T-helper 17 cell (primary cell): ENCODE measurements at places on chromosomes 3 and 15.

- DNase-seq = no peak
Measured at GRCh38 chr3:111737706-111738086, 121.4 kb upstream of the PHLDB2 start.

DNA sequence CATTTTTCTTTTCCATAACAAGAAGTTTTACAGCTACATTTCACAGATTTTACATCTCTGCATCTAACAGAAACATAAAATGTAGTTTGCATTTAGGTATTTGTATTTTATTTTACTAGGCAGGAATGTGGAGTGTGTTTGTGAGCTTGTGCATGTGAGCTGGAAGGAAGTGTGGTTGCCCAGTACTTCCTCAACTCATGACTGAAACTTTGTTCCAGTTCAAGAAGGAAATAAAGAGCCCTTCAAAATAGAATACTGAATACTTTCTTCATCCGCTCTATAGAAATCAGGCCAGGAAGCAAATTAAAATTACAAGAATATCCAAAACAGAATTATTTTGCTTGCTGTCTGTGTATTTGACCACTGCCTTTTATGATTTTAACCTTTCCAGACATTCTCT, 81.3 kb downstream of the CHL1 start:
- DNase-seq = no peak

DNA sequence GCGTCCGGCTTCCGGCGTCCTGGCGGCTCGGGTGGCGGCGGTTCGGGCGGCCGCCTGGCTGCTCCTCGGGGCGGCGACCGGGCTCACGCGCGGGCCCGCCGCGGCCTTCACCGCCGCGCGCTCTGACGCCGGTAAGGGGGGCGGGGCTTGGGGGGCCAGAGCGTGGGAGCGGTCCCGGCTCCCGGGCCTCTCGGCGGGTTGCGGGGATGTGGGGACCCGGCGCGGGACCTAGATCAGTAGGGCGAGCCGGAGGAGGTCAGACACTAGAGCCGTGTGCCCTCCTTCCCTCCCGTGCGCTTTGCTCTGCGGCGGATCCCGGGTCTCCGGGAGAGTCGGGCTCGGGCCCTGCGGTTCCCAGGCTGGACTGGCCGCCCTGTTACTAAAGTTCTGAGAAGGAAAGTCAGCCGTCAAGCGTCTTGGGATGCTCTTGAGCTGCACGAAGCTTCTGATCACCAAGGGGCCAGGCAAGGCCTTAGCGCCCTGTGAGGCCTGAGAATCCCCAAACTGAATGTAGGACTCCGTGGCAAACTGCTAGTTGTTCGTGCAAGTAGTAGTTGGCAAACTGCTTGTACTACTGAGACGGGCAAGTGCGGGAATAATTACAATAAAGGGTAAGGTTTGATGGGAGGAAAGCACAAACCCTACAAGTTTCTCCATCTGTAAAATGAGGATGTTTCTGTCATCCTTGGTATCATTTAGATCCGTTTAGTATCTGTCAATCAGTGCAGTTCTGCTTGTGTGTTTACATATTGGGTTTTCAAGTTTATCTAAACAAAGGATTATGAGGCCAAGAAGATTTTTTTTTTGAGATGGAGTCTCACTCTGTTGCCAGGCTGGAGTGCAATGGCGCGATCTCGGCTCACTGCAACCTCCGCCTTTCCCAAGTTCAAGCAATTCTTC, 587 bp downstream of the PIGX start:
- peak; percentile 74 for DNase-seq

GRCh38 chr3:131348911-131349310, 32.7 kb upstream of the NUDT16 start:
- no peak for DNase-seq

DNA sequence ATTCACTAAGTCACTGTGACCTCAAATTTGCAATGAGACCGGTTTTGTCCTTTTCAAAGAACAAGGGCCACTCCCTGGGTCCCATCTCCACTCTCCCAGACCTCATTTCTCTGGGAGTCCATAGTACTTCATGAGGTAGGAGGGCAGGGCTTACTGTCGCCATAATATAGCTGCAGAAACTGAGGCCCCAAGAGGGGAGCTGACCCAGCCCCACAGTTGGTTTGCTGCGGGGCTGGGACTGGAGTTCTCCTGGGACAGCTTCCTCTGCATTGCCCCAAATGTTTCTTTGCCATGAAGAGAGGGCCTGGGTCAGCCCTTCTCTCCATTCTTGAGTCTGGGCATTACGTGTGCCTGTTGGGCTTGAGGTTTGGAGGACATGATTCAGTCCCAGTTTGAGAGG, 60.1 kb downstream of the ITGA11 start:
- DNase-seq = no peak

DNA sequence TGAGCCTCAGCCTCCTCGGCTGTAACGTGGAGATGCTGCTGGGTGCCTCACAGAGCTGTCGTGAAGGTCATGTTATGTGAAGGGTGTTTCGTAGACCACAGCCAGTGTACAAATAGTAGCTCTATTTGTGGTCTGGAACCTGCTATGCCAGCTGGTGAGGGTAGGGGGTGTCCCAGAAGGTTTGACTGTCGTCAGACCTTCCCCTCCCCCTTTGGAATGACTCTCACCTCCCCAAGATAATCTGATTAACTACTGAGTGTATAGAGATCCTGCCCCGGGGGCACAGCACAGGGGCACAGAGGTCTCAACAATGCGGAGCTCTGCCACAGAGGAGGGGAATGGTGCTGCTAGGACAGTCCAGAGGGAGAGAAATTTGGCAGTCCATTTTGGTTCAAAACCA, 20.5 kb downstream of the FGD5 start:
- DNase-seq = no peak

DNA sequence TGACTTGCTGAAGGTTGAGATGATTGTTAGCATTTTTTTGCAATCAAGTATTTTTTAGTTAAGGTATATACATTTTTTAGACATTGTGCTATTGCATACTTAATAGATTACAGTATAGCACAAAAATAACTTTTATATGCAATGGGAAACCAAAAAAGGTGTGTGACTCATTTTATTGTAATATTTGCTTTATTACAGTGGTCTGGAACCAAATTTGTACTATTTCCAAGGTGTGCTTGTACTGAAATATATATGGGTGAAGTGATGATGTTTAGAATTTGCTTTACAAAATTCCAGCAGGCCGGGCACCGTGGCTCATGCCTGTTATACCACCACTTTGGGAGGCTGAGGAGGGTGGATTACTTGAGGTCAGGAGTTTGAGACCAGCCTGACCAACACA, 29.1 kb upstream of the TBC1D23 start:
- no peak for DNase-seq

- no peak for DNase-seq
Measured at GRCh38 chr15:39145854-39146625, 434.8 kb upstream of the THBS1 start.

DNA sequence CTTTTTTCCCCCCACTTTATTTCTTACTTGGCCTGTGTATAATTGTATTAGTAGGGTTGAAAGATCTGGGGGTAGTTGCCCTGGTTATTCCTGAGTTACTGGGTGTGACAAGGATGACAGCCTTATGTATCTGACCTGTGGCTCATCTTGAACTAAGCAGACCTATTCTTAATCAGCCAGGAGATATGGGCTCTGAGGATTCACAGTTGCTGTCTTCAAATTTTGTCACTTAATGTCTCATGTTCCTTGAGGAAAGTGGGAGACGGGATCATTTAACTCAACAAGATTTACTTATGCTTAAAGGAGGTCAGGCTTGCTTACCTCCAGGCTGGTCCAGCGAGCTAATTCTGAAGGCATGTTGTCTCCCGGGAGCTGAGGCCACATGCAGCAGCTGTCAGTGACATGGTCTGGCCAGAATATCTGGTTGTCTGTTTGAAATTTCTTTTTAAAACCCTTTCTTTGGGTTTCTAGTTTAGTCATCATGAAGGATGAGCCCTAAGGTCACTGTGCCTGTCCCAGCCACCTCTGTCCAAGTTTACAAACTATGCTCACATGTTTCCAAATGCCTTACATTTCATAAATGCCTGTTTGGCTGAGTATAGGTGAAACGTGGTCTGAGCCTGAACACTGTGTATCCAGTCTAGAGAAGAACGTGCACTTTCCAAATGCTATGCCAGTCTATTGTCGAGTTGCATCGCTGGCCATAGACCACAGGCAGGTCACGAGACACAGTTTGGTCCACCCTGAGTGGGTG, 26.8 kb downstream of the LRTM1 start:
- no peak for DNase-seq

DNA sequence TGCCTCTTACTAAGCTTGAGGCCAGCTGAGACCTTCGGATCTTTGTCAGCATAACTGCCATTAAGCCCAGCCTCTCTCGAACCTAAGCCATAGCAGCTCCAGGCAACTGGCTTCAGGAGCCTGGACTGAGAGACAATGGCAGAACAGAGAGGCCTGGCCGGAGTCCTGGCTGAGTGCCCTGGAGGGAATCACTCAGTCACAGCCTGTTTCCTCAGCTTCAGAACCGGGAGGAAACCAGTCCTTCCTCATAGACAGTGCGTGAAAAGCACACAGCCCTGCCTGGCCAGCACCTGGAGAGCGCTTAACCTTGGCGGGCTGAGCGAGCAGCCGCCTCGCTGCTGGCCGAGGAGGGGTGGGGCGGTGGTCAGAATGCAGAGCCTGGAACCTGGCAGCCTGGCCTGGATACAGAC, 21.6 kb downstream of the RNU5B-1 start:
- no peak for DNase-seq

GRCh38 chr3:152671446-152672319, 163.2 kb upstream of the P2RY1 start:
- no peak for DNase-seq

GRCh38 chr15:94602754-94603470, 371.6 kb downstream of the MCTP2 start:
- DNase-seq = no peak

DNA sequence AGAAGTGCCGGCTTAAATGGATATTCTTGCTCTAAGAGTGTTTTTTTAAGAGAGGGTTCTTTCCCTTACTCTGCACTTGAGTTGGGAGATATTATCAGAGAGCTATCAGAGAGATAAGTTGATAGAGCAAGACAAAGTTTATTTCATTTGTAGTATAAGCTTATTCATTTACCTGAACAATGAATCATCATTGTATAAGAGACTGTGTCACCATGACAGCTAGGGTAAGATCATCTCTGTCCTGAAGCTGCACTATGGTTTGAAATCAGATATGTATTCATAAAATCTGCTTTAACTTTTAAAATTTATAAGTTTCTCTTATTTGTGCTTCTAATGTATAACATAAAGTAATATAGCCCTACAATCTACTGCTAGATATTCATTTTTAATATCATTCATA, 128.1 kb upstream of the ARL6 start:
- no peak for DNase-seq

DNA sequence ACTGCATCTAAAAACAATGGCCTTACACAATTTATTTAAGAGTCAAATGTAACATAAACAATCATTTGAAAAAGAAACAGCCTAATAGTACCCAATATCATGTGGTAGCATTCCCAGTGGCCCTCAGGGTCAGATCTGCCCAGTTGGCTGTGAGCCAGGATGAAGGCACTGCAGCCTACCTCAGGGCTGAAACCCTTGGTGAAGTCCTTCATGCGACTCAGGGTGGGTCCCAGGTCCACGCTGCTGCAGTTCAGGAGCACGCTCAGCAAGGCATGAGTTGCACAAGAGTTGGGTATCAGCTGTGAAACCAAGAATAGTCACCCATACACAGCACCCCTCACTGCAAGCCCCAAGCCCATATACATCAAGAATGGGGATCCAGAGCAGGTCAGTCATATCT, 37.1 kb downstream of the SEMA3G start:
- no peak for DNase-seq

DNA sequence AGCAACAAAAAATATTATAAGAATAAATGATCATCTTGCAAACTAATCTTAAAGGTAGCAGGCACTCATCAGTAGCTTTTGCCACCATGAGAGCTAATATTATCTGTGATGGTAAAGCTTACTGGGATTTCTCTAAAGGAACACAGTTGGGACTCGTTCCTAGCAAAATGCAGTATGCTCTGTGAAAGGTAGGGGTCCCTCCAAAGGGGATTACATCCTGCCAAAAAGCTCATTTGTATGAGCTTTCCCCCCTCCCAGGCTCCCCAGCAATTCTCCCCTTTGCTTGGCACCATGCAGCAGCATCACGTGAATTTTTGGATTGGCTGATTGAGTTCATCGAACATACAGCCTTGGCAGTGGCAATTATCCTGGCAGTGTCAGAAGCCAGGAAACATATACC, 361.0 kb upstream of the PLSCR5 start:
- DNase-seq = no peak

GRCh38 chr3:179174898-179175297, 26.7 kb downstream of the PIK3CA start:
- DNase-seq = no peak

DNA sequence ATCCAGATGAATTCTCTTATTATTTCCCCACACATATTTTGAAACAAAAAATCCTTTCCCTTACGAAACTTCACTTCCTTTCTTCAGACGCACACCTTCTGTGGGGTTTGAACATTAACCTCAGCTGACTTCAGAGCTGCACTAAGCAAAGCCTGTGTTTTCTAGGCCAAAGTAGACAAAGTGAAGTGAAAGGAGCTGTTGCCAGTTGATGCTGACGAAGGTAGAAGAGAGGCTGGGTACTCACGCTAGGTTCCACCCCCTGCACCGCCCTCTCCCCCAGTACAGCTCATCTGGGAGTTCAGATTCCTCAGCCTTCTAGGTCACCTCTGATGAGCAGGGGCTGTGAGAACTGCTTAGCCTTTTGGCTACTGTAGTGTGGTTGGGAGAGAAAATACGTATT, 24.1 kb downstream of the DUT start:
- DNase-seq = no peak

- DNase-seq = no peak
Measured at GRCh38 chr3:190695225-190695624, 167.3 kb downstream of the GMNC start.

DNA sequence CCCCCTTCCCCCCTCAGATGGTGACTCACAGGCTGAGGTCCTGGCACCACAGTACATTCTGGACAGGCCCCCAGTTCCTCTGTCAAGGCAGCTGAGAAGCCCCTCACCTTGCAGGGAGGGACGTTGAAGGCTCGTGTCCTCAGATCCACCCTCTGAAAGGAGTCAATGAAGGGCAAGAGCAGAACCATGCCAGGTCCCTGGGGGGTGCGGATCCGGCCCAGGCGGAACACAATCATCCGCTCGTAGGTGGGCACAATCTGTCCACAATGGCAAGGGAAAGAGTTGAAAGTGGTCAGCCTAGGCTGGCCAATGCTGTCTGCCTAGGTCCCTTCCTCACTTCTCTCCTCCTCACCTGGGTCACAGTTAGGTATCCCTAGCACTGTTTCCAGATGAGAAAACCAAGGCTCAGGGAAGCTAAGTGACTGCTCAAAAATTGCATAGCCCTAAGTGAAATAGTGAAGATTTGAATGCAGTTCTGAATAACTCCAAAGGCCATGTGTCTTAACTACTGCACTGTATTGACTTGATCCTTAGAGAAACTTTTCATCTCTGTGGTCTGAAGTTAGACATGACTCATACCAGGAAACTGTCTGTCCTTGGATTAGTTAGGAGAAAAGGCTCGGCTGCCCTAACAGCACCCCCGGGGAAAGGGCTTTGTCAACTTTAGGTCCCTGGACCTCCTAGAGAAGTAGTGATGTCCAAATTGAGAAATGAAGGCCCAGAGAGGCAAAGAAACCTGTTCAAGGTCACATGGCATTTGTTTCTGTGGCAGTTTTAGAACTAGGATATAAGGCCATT, 2.9 kb downstream of the STOML1 start:
- DNase-seq = no peak
